ENCODE measurements at places on chromosomes 6 and 20. TPM values are rescaled to one million over a fixed set of nuclear protein-coding genes. Genes with fewer than 3 reads are reported as not detected.

The KHDC1L gene
- not detected for total RNA-seq

The SLC26A8 gene
- not detected for total RNA-seq

The TFB1M gene
- 58.0 TPM for total RNA-seq

The C6orf141 gene
- not detected for total RNA-seq

The CDSN gene
- not detected for total RNA-seq

- no peaks in the 10 kb centered on the region for H3K27me3 ChIP-seq
- H3K4me3 ChIP-seq: no peak overlapping the region
- no peak overlapping the region for H3K27ac ChIP-seq
- no peak for DNase-seq
- no peaks in the 10 kb centered on the region for H3K36me3 ChIP-seq
Measured at GRCh38 chr6:106591111-106591825, 38.0 kb downstream of the RTN4IP1 start.

DNA sequence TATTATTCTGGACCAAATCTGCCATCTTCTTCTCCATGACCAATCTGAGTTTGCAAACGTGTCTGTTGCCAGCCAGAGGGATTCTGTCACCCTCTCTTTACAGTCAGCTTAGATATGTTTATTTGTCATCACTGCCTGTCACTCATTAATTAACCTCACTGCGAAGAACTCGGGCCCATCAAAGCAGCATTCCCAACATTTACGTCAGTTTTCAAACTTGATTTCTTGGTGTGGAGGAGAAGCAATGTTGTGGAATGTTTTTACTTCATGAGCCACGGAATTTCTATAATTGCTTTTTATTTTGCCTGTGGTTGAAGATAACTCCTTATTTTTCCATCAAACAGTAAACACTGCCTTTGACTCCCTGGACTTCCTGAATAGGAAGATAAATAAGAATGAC is 91.8 kb upstream of the CNKSR3 start:
- no peak for DNase-seq
- no peaks in the 10 kb centered on the region for H3K27me3 ChIP-seq
- H3K27ac ChIP-seq: no peak overlapping the region
- peaks cover 7% of the 10 kb centered on the region for H3K4me1 ChIP-seq

DNA sequence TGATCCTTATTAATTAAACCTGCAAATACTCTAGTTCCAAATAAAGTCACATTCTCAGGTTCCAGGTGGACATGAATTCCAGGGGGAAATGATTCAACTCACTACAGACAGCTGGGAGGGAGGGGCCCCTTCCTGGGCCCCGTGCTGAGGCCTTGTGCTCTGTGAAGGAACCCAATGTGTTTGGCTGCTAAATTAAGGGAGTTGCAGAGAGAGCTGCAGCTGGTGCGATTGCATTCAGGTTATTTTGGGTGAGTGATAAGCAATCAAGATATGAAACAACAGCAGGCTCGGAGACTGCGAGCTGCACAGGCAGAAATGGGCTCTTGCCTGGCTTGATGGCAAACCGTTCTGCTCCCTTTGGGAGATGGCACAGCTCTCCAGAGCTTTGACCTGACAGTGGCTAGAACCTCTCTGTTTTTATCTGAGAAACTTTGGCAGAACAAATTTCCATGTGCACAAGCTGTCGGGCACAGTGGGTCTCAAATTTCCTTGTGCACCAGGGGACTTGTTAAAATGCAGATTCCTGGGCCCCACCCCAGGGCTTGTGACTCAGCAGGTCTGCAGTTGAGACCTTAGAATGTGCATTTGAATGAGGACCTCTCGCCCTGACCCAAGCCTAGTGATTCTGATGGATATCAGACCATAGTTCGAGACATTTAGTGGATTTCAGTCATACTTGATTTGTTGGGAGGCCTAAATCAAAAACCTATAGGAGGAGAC is 9.8 kb downstream of the MAPK13 start:
- H3K4me1 ChIP-seq: peaks cover 16% of the 10 kb centered on the region
- H3K36me3 ChIP-seq: no peaks in the 10 kb centered on the region
- no peak overlapping the region for H3K4me3 ChIP-seq
- DNase-seq: no peak

- H3K27ac ChIP-seq: no peak overlapping the region
- no peaks in the 10 kb centered on the region for H3K4me1 ChIP-seq
- H3K27me3 ChIP-seq: no peaks in the 10 kb centered on the region
- DNase-seq: no peak
Measured at GRCh38 chr6:40965046-40965445, 74.0 kb downstream of the UNC5CL start.

DNA sequence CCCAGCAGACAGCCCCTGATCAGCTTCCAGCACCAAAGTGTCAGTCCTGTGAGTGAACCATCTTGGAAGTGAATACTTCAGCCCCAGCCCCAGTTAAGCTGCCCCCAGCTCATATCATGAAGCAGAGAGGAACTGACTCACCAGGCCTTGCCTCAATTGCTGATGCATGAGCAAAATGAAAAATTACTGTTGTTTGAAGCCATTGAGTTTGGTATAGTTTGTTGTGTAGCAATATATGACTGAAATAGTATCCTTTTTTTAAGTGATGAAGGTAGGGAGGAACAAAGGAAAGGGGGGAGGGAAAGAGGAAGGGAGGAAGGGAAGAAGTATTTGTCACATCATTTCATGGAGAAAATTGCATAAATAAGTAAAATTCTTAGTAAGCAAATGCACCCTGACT is 266.4 kb downstream of the MAFB start:
- no peaks in the 10 kb centered on the region for H3K4me1 ChIP-seq
- no peaks in the 10 kb centered on the region for H3K36me3 ChIP-seq
- H3K27me3 ChIP-seq: no peaks in the 10 kb centered on the region
- H3K4me3 ChIP-seq: no peak overlapping the region
- no peak overlapping the region for H3K27ac ChIP-seq

DNA sequence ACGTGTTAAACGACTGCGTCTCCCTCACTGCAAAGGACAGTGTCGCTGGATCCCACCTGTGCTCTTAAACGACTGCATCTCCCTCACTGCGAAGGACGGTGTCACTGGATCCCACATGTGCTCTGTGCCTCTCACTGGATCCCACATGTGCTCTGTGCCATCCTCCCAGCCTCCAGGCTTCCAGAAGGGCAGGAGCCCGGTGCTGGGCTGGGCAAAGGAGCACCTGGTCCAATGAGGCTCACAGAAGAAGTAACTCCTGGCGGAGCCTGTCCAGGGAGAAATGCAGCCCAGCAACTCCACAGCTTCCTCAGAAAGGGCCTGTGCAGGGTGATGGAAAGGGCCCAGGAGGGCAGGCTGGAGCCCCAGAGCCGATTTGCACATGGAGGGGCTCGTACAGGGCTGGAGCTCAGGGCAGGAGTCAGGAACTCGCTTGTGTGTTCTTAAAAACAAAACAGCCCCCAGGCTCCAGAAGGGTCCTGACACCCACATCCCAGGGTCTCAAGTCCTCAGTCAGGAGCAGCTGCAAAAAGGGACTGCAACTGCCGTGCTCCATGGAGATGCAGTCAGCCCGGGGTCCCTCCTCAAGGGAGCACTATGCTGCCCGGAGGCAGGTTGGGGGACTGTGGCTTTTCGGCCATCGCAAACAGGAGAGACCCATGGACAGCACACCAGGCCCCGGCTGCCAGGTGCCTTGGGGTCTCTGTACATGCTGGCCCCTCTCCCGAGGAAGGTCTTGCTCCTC is 52.7 kb downstream of the DLL1 start:
- DNase-seq: no peak
- no peaks in the 10 kb centered on the region for H3K27me3 ChIP-seq

GRCh38 chr6:166434336-166434735 is 51.6 kb upstream of the MPC1 start:
- DNase-seq: no peak
- no peak overlapping the region for H3K27ac ChIP-seq

- H3K4me3 ChIP-seq: no peak overlapping the region
- no peak overlapping the region for H3K27ac ChIP-seq
- DNase-seq: no peak
- no peaks in the 10 kb centered on the region for H3K36me3 ChIP-seq
- no peaks in the 10 kb centered on the region for H3K4me1 ChIP-seq
Measured at GRCh38 chr6:3697609-3698008, 53.9 kb downstream of the PXDC1 start.

- H3K4me1 ChIP-seq: no peaks in the 10 kb centered on the region
- no peak overlapping the region for H3K27ac ChIP-seq
- H3K27me3 ChIP-seq: no peaks in the 10 kb centered on the region
- no peak for DNase-seq
- H3K4me3 ChIP-seq: no peak overlapping the region
Measured at GRCh38 chr20:34798871-34799270, 26.6 kb downstream of the NCOA6 start.
